ENCODE measurements at places on chromosomes 7 and 10.

GRCh38 chr10:119832951-119833350 lies 39.7 kb downstream of the MCMBP start:
- no peaks in the 10 kb centered on the region for H3K4me1 ChIP-seq
- peaks cover 33% of the 10 kb centered on the region for H3K36me3 ChIP-seq
- H3K4me3 ChIP-seq = no peak overlapping the region
- H3K27ac ChIP-seq = no peak overlapping the region
- no peak for DNase-seq

DNA sequence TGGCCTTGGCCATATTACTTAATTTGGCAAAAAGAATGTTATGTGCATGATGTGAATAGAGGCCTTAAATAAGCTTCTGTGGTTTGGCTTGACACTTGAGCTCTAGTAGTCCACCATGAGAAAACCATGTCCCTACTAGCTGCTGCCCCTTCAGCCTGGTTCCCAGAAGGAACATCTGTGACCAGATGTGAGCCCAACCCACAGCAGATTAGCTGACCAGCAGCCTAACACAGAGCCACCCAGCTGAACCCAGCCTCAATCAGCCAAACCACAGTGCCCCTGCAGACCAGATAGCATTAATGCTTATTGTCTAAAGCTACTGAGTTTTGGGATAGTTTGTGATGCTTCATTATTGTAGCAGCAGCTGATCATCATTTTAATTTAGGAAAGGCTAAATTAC lies 16.6 kb downstream of the JAZF1 start:
- H3K4me3 ChIP-seq = no peak overlapping the region
- H3K4me1 ChIP-seq = no peaks in the 10 kb centered on the region
- no peaks in the 10 kb centered on the region for H3K36me3 ChIP-seq

GRCh38 chr10:47329855-47330254 lies 7.6 kb downstream of the GDF2 start:
- no peak overlapping the region for H3K4me3 ChIP-seq
- no peak overlapping the region for H3K27ac ChIP-seq
- no peaks in the 10 kb centered on the region for H3K4me1 ChIP-seq
- H3K36me3 ChIP-seq = no peaks in the 10 kb centered on the region
- no peak for DNase-seq

GRCh38 chr10:67112765-67113164 lies 186.9 kb downstream of the LRRTM3 start:
- H3K27ac ChIP-seq = no peak overlapping the region
- no peaks in the 10 kb centered on the region for H3K4me1 ChIP-seq
- H3K4me3 ChIP-seq = no peak overlapping the region

DNA sequence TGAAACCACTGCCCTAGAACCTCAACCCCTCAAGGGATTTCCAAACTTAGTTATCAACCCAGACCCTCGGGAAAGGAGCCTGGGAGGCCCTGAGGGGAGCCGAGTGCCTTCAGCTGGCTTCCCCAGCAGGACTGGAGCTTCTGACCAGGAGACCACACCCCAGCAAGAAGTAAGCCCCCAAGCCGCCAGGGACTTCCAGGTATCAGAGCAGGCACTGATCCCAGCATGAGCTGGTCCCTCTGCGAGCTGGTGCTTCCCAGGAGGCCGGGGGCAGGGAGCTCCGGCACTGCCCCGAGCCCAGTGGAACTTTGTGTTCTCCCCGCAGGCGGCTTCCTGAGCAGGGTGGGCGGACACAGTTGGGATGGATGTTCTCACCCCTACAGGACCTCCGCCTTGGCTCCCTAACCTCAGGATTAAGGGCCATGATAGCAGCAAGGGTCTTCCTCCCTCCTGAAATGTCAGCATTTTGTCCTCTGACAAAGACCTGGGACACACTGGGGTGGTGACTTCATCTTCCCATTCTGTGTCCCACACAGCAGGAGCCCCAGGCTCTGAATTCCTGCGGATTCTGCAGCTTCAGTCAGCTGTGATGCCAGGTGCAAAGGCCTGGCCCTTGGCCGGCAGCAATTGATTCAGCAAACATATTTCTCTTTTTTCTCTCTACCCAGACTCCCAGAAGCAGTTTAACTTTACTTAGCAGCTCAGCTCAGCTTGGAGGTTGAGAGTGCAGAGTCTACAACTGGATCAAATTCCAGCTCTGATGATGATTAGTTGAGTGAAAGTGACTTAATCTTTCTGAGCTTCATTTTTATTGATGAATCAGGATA lies 11.6 kb downstream of the ATP6V0E2 start:
- no peak overlapping the region for H3K27ac ChIP-seq
- H3K27me3 ChIP-seq = no peaks in the 10 kb centered on the region
- no peaks in the 10 kb centered on the region for H3K36me3 ChIP-seq

DNA sequence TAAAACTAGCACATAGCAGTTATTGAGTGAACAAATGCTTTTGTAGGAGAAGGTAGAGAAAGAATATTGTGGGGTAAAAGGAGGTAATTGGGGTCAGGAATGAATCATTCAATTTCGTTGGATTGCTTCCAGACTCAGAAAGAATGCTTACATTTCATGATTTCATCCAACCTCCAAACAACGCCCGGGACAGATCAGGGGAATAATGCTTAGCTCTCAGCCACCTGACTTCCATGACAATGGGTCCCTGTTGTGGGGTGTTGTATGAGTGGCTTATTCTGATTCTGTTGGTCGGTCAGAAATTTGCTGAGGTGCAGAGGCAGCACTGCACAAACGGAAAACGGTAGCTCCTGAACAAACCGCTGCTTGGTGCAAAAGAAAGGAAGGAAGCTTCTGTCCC lies 24.0 kb upstream of the INPP5F start:
- H3K36me3 ChIP-seq = no peaks in the 10 kb centered on the region
- no peaks in the 10 kb centered on the region for H3K27me3 ChIP-seq
- DNase-seq = no peak
- no peak overlapping the region for H3K4me3 ChIP-seq

DNA sequence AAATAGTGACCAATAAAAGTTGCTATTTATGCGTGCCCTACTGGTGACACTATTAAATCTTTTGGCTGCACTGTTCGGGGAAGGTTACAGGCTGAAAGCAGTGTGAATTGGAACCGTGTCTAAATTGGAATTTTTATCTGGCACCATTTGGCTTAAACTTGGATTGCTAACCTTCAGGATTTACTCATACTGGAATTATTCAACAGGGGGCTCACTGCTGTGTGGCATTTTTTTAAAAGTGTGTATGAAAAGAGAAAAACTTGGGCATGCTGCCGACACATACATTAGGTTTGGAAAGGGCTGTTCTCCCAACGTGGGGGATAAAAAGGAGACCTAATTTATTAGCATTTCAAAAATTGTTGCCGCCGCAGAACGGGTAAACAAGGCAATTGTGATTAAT lies 537.9 kb upstream of the MGMT start:
- no peak for DNase-seq
- H3K27ac ChIP-seq = no peak overlapping the region
- H3K27me3 ChIP-seq = peaks cover 2% of the 10 kb centered on the region
- H3K4me3 ChIP-seq = no peak overlapping the region
- no peaks in the 10 kb centered on the region for H3K4me1 ChIP-seq

DNA sequence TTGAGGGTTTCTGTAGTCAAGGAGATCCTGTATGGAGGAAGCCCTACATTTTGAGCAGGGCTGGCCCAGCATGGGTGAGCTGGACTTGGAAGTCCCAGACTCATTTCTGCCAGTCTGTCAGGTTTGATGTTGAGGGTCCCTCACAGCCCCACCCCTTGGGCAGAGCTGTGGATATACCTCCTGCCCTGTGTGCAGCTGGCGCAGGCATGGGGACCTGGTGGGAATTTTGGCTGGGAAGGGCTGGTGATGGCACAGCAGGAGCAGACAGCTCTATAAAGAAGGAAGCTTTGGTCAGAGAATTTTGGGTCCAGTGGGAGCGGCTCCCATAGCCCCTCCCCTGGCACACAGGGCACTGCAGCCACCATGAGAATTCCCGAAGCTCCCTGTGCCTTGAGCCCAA lies 482.6 kb downstream of the RPS24 start:
- no peaks in the 10 kb centered on the region for H3K36me3 ChIP-seq
- no peak overlapping the region for H3K27ac ChIP-seq
- H3K27me3 ChIP-seq = no peaks in the 10 kb centered on the region
- H3K4me1 ChIP-seq = no peaks in the 10 kb centered on the region

DNA sequence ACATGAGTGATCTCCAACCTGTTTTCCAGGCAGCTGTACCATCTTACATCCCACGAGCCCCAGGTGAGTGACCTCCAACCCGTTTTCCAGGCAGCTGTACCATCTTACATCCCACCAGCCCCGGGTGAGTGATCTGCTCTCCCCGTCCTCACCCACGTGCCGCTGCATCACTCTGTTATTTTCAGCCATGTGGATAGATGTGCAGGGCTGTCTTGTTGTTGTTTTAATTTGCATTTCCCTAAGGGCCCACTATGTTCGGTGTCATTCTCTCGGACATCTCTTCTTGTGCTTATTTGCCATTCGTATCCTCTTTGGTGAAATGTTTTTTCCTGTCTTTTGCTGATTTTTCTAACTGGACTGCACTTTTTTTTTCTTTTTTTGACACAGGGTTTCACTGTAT lies 17.9 kb upstream of the LARP4B start:
- H3K4me1 ChIP-seq = no peaks in the 10 kb centered on the region
- no peaks in the 10 kb centered on the region for H3K36me3 ChIP-seq
- H3K27me3 ChIP-seq = no peaks in the 10 kb centered on the region
- H3K27ac ChIP-seq = no peak overlapping the region

GRCh38 chr10:110285501-110285900 lies 19.2 kb downstream of the SMNDC1 start:
- H3K4me3 ChIP-seq = no peak overlapping the region
- no peak for DNase-seq
- no peaks in the 10 kb centered on the region for H3K27me3 ChIP-seq
- H3K27ac ChIP-seq = no peak overlapping the region
- peaks cover 16% of the 10 kb centered on the region for H3K36me3 ChIP-seq

DNA sequence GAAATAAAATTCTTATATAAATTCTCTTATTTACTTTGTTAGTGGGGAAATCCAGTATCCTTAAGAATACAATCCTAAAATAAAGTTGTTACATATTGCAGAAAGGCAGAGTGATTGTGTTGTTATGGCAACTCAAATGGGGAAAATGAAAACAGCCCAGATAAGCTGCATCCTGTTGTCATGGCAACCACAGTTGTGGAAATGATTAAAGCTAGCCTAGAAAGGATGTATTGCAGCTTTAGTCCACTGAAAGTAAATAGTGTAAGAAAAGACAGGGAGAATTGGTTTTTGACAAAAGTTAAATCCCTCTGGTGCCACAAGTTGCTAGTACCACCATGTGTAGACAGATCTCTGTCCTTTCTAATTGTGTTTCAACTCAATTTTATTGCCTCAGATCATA lies 43.2 kb downstream of the BTRC start:
- H3K4me3 ChIP-seq = no peak overlapping the region
- H3K27ac ChIP-seq = peak overlapping the region; percentile 69
- peaks cover 14% of the 10 kb centered on the region for H3K4me1 ChIP-seq

GRCh38 chr7:149196705-149197171 lies 1.4 kb downstream of the ZNF282 start:
- peaks cover 33% of the 10 kb centered on the region for H3K36me3 ChIP-seq
- no peak for DNase-seq
- peak overlapping the region; percentile 89 for H3K4me3 ChIP-seq
- H3K27ac ChIP-seq = peak overlapping the region; percentile 88

GRCh38 chr7:25852211-25852938 lies 299.6 kb upstream of the NFE2L3 start:
- DNase-seq = peak; percentile 35
- no peaks in the 10 kb centered on the region for H3K36me3 ChIP-seq
- H3K4me3 ChIP-seq = peak overlapping the region; percentile 48
- H3K27ac ChIP-seq = no peak overlapping the region

DNA sequence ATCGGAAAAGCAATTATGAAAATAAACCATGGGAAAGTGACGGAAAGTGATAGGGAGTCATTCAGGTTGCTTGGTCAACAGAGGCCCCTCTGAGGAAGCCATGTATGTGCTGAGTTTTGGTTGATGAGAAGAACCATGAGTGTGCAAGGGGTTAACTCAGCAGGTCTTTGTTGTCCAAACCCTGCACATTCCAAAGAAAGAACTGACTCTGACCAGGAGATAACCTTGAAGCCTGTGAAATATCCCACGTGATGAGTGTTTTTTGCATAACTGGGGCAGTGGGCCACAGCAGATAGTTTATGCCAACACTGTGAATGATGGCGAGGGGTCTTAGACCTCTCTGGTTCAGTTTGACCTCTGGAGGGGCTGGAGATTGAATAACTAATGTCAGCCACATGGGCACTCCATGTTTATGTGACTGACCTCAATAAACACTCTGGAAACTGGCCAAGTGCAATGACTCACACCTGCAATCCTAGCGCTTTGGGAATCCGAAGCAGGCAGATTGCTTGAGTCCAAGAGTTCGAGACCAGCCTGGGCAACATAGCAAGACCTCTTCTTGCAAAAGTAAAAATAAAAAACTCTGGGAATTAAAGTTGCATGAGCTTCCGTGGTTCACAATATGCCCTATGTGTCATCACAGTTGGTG lies 154.0 kb upstream of the FOXK1 start:
- H3K27me3 ChIP-seq = peaks cover 3% of the 10 kb centered on the region
- H3K36me3 ChIP-seq = no peaks in the 10 kb centered on the region
- no peaks in the 10 kb centered on the region for H3K4me1 ChIP-seq
- no peak overlapping the region for H3K27ac ChIP-seq

Data from common myeloid progenitor, CD34-positive (primary cell).